Activated CD4-positive, alpha-beta T cell treated with anti-CD3 and anti-CD28 coated beads for 24 hours (primary cell): ENCODE measurements at places on chromosomes 12 and 14.

DNA sequence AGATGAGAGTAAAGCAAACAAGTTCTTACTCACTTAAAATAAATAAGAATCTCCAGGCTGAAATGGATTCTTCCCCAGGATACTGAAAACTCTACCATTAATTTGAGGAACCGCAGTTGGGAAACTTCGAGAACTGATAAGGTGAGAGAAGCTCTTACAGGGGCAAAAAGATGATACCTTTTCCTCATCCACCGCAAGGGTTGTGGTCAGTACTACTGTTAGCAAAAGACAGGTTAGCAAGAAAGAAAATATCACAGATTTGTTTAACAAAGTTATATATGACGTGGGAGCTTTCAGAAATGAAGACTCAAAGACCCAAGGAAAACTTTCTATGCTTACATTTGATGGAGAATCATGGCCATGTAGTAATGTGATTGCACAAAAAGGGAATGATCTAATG lies 441.6 kb downstream of the PCNX1 start:
- no peak for DNase-seq

DNA sequence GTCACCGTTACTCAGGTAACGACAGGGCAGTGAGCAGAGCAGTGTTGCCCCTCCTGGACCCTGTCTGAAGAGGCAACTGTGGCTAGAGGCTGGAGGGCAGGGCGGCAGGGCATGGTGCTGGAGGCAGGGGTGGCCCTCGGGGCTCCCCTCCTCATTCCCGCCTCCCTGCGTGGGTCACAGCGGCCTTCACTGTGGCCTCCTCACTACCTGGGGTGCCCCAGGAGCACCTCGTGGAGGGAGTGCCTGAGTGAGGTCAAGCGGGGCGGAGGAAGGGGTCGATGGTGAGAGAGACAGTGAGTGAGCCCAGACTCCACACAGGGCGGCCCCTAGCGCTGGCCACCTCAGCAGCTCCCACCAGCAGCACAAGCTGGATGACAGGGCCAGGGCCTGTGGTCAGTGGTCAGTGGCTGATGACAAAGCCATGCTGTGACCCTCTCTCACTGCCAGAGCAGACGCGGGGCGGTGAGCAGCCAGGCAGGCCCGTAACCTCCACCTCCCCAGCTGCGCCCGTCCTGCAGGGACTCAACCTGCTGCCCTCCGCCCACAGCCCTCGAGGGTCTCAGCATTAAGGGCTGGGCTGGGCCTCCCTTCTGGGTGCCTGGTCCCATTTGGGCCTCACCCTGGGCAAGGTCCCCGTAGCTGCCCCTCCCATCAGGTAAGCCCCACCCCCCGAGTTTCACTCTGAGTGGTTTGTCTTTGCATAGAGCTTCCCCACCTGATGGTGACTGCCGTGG lies 17.8 kb downstream of the GPR132 start:
- no peak for DNase-seq

DNA sequence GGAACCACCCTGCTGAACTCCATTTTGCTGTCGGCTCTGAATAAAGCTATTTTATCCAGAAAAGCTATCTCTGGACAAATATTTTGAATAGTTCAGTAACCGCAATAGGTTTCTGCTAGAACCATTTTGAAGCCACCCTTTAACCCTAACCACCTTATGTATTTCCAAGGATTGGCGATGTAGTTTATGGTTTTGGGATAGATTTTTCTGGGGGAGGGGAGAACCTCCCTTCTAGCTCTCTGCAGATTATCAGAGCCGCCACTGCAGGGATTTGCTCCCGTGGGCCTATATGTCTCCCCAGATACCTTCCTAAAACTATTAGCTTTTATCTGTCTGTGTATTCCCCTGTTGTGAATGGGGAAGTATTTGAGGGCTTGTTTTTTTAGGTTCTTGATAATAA lies 1.8 kb upstream of the TUBA1B start:
- DNase-seq: no peak

DNA sequence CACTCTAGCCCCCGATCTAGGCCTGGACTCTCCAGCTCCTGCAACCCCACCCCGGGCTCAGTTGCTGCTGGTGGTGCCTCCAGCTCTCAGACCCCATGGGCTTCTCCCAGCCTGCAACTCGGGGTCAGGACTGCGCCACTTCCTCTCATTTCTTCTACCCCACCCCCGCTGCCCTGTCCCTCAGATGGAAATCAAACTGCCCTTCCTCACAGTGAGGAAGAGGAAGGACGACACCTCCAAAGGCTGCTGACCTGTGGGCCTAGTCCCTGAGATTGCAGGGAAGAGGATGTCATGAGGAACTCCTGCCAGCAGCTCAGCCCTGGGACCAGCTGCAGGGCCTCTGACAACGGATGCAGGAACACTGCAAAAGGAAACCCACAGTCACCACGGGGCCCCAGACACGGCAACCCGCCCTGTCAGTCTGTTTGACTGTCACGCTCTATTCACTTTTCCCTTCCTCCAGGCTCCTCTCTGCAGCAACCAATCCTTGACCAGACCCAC lies 29.3 kb upstream of the PNMA1 start:
- no peak for DNase-seq

GRCh38 chr12:30926243-30927221 lies at the start of gene TSPAN11:
Gene TSPAN11 (plus strand): TSS chr12:30926748. CDS start chr12:30953992, 27,244 bp downstream.
- DNase-seq: no peak

- no peak for DNase-seq
Observed at GRCh38 chr14:68268719-68269118, 449.1 kb downstream of the RAD51B start.

DNA sequence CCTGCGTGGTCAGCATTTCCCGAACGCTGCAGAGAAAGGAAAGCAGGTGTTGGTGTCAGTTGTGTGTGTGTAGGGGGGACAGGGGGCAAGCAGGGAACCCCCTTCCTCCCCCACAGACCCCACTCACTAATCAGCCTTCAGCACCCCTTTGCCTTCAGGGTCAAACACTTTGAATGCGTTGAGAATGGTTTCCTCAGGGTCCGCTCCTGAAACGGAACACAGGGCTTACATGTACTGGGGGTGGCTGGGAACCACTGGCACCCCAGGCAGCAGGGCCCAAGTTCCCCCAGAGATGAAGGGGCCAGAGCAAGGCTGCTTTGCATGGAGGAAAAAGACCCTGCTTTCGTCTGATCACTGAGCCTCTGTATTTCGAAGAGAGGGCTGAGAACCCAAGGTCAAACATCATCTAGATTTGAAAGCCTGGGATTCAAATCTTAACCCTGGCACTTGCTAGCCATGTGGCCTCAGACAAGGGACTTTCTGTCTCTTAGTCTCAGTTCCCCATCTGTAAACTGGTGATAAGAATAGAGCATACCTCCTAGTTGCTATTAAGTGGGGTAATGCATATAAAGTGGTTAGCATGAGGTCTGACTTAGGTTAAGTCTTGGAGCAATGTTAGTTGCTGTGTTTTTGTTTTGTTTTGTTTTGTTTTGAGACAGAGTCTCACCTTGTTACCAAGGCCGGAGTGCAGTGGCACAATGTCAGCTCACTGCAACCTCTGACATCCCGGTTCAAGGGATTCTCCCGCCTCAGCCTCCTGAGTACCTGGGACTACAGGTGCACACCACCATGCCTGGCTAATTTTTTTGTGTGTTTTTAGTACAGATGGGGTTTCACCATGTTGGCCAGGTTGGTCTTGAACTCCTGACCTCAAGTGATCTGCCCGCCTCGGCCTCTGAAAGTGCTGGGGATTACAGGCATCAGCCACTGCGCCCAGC lies 7.0 kb downstream of the MYL2 start:
- no peak for DNase-seq

- no peak for DNase-seq
Observed at GRCh38 chr14:53331247-53331646, 178.1 kb upstream of the DDHD1 start.
